ENCODE measurements at places on chromosomes 1 and 21. TPM values are rescaled to one million over a fixed set of nuclear protein-coding genes. Genes with fewer than 3 reads are reported as not detected.
A peak's percentile ranks its signal among the peaks of the same experiment; 100 is the strongest.

The ADAMTS5 gene
- total RNA-seq: 0.48 TPM

DNA sequence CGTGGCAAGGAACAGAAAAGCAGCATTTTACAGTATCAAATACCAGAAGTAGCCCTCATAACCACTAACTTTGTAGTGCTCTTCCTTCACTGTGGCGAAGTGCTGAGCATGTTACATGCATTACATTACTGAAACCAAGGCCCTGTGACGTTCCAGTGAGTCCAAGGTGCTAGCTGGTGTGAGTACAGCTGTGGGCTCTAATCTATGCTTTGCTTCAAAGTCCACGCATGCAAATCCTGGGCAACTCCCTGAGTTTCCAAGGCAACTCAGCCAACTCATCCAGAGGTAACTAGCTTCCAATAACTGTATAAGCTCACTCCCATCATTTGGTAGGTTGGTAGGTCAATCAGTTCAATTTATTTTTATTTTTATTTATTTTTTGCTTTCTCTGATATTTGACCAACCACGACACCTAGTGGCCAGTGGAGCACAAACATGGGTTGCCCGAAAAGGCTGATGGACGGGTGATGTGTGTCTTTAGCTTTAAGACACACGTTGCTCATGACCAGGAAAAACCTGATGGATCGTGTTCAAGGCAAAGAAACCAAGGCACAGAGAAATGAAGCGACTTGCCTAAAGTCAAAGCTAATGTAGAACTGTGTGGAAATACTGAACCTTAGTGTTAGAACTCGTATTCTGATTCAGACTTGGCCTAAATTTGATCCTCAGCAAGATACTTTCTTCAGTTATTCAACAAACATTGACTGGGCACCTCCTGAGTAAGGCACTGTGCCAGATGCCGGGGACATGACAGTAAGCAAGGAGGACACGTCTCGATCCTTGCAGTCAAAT lies 73.0 kb downstream of the GNG12 start:
- DNase-seq: peak; percentile 88

DNA sequence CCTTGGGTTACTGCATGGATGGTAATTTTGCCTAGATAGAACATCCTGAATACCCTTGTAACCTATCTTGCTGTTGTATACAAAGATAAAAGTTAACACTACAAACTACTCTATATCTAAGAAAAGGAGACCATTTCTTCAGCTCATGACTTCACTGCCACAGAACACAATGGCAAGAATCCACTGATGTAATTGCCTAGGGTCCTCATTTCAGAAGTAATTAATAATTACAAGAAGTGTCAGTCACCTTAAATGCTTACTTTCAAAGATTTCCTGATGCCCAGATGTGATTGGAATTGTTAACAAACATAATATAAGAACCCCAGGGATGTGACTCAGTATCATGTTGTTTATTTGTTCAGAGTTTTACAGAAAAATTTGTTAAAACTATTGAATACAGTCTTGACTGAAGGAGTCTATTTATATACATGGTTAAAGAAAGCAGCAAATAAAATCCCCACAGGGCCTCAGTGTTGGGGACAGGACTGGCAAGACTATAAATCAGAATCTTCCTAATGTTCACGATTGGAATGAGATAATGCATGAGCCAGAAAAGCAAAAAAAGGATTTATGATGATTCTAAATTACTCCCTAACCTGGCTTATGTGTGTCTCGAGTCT lies 83.9 kb downstream of the CRB1 start:
- DNase-seq: no peak

- peak; percentile 31 for DNase-seq
Observed at GRCh38 chr1:29389533-29390041, 153.3 kb downstream of the PTPRU start.

DNA sequence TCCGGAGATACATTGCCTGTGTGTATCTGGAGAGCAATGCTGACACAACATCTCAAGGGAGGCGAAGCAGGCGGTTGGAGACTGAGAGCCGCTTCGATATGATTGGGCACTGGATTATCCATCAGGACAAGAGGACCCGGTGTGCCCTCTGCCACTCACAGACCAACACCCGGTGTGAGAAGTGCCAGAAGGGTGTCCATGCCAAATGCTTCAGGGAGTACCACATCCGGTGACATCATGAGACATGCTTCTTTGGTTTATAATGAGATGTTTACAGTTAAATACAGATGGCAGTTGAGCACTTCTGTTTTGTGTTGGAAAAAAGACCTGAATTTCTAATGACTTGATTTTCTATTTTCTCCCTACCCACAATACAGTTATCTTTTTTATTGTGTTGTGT lies 12.1 kb downstream of the PGBD2 start:
- DNase-seq: no peak

- no peak for DNase-seq
Observed at GRCh38 chr1:180581635-180582039, 22.9 kb downstream of the OVAAL start.

DNA sequence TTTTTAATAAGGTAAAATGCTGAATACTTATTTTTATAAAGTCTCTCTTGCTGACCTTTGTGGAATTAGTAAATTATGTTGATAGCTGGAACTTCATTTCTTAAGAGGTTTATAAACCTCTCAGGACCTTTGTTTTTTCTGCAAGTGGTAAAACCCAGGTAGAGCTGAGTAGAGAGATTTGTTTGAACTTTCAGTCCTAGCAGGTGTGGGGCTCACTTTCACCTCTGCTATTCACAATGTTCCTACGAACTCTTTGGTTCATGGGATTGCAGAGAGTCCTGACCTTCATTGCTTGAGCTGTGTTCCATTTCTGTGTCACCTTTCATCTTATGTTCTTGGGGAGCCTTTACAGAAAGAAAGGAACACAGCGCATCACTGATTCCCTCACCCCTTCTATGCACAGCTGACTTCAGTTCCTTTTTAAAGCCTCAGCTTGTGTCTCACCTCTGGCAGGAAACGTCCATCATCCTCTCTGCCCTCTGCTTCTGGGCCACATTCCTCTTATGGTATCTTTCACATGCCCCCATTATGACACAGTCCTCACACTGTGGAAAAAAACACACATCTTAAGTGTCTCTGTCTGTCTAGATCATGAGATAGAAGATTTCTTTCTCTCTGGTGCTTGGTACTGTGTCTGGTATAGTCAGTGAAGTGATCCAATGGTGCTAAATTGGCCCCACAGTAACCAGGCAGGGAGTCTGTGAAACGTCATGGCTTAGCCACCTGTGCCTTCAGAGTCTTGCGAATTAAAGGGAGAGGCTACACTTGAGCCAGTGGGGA lies 262.5 kb upstream of the B3GALT2 start:
- no peak for DNase-seq

The LCE2C gene
- not detected for total RNA-seq

DNA sequence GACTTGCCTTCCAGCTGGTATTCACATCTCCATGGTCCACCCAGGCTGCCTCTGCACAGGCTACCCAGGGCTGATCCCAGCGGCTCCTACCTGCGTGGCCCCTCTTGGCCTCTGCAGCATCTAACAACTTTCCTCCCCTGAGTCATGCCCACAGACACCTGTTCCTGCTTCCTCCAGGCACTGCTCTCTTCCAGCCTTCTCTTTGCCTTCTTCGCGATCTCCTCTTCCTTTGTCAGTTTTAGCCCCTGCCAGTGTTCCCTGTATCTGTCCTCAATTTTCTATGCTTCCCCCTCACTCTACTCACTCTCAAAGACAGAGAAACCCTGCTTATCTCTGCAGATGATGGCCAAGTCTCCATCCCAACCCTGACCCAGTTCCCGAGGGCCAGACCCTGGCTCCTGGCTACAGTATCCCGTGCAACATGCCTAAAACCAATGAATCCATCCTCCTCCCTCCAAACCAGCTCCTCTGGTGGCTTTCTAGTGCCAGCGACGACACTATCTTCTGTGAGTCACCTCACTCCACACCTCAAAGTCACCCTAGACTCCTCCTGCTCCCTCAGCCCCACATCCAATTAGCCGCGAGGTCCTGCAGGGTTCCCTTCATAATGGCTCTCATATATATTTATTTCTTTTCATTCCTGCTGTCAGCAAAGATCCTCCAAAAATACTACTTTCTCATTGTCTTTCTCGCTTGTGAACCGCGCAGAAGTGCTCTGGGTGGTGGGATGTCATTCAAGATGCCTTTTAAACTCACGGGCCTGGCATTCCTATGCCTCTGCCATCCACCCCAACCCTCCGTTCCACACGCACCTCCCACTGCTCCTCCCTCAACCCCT lies 259.2 kb downstream of the TOMM20 start:
- DNase-seq: no peak

- DNase-seq: no peak
Observed at GRCh38 chr1:212205006-212205405, 80.2 kb upstream of the PPP2R5A start.

GRCh38 chr1:229842302-229843255 lies 216.5 kb downstream of the URB2 start:
- DNase-seq: no peak

DNA sequence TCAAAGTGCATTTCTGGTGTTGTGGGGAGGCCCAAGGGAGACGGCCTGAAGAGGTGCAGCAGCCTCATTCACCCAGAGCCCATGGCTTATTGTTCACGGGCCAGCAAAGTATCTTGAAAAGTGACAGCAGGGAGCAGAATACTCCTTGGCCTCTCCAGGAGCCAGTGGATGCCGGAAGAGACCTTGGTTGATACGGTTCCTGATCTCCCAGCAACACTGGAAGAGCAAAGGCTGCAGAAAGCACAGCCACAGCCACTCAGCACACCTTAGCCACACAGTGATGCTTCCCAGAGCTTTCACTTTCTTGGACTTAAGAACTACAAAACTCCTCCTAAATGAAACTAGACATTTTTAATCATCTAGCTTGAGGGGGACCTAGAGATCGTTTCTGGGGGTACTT lies 64.3 kb upstream of the TENT5C start:
- no peak for DNase-seq

The KCNE1 gene
- 2.0 TPM for total RNA-seq

The PAFAH2 gene
- total RNA-seq: 23.1 TPM

- DNase-seq: no peak
Observed at GRCh38 chr1:90919190-90919719, 102.6 kb downstream of the ZNF644 start.

DNA sequence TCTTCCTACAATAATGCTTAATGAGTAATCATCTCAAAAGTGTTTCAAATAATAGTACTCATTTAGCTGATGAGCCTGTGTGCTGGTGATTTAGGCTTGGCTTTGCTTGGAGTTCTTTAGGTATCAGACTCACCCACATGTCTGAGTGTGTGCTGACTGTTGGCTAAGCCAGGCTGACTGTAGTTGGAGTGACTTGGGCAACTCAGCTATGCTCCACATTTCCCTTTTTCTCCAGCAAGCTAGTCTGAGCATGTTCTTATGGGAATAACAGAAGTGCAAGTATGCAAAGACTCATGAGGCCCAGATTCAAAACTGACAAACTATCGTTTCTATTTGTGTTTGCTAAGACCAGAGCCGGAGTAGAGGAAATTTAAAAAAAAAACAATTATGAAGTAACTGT lies 99.0 kb upstream of the ADGRL4 start:
- DNase-seq: no peak

DNA sequence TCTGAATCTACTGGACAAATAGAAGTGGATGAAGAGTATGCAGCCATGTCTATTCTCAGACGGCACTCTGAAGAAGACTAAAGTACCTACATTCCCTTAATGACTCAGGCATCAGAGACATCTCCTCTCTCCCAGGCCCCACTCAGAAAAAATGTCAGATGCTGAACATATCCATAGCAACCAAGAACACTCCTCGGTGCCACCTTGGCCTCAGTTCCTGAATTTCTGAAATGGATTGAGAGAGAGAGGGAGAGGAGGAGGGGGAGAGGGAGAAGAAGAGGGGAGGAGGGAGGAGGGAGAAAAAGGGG lies 16.0 kb upstream of the OVAAL start:
- DNase-seq: no peak

GRCh38 chr1:3790500-3790923 lies 5.8 kb downstream of the LRRC47 start:
- DNase-seq: no peak

DNA sequence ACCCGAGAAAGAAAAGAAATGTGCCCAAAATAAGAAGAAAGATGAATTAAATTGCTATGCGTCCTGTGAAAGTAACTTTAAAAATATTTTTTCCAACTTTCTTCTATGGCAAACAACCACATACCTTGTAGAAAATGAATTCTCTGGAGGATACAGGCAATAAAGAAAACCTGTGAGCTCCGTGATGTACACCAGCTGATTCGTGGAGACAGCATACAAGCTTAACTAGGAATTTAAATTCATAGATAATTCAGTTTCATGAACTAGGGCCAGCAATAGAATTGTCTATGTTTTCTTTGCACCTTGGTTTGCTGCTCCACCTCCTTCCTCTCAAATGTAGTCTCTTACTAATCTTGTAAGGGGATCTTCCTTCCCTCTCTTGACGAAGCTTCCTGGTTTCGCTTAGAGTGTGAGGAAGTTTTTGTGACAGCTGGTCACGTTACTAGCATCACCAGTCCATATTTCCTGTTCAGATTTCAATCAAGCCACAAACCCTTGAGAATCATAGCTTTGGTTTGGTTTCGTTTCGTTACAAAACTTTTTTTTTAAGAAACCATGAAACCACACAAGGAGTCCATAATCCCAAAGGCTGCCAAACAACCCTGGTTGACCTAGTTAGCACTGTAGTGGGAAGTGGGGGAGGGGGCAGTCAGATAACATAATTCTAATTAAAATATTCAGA lies 35.8 kb downstream of the GREM2 start:
- no peak for DNase-seq

The RAB42 gene
- 0.75 TPM for total RNA-seq

The PRAMEF17 gene
- not detected for total RNA-seq

The SLAMF8 gene
- 0.53 TPM for total RNA-seq

The SHCBP1L gene
- not detected for total RNA-seq

The SELP gene
- 0.78 TPM for total RNA-seq

GRCh38 chr1:60727552-60727951 lies 354.8 kb upstream of the NFIA start:
- no peak for DNase-seq

The ALPL gene
- 29.3 TPM for total RNA-seq

DNA sequence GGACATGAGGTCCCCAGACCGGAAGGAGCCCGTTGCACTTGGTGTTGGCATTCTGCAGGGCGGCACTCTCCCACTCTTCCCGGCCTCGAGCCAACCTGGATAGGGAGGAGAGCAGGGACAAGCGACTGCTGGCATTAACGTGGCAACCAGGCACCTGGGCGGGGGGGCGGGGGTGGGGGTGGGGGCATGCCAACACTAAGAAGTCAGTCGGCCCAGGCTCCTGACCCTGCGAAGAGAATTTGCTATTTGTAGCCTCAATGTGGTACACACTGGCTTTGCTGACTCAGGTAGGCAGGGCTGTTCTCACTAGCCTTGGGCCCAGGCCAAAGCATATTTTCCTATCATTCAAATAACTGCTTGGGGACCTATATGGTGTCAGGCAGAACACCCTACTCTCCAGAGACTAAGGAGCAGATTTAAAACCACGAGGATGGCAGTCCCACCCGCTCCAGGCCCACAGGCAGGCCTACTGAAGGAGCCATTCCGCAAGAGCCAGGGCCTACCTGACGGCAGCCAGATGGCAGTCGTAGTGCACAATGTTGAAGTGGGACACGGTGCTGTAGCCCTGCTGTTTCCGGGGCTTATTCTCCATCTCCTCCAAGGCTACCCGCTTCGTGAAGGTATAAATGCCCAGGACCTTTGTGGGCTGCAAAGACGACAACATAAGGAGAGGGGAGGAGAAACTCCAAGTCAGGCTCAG lies 123.7 kb downstream of the UBR4 start:
- no peak for DNase-seq

- no peak for DNase-seq
Observed at GRCh38 chr1:57296726-57297250, 127.1 kb downstream of the DAB1 start.

- DNase-seq: no peak
Observed at GRCh38 chr1:214542275-214543199, 8.9 kb downstream of the PTPN14 start.

GRCh38 chr1:48772211-48772610 lies 4.5 kb downstream of the BEND5 start:
- DNase-seq: no peak

The DCDC2B gene
- not detected for total RNA-seq
